ENCODE measurements at places on chromosomes 7 and 10. TPM values are rescaled to one million over a fixed set of nuclear protein-coding genes. Genes with fewer than 3 reads are reported as not detected.
A peak's percentile ranks its signal among the peaks of the same experiment; 100 is the strongest.

AOAH gene
- not detected for total RNA-seq

TUBAL3 gene
- not detected for total RNA-seq

C10orf62 gene
- total RNA-seq, result not detected

SLIT1 gene
- total RNA-seq, result not detected

DNA sequence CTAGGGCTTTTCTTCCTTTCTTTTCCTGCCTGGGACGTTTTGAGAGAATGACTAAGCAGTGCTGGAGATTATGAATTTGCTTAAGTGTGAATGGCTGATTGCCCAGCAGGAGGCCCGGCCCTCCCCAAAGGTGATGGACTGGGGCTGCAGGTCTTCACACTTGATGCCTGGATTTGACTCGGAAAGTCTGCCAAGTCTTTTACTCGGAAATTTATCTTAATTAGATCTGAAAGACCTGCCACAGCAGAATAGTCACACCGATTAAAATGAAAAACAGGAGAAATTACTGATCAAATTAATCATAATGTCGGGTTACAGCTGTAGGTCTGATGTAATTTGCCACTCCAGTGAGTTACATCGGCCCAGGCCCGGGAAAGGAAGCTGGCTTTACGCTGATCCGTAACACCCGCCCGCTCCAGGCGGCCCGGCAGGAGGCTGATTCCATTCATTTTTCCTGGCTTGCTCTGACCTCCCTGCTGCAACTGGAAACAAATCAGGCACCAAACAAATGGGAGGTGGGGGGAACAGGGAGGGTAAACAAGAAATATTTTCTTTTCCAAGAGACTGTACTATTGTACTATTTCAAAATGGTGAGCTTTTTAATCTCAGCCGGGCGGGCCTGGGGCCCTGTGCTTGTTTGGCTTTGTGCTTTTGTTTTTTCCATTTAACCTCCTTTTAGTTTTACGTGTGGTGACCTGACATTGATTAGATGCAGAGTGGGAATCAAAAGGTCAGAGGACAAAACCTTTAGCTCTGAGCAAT lies 212.4 kb upstream of the YAE1 start:
- peak overlapping the region; percentile 36 for H3K4me3 ChIP-seq
- DNase-seq, result no peak
- H3K4me1 ChIP-seq, result peaks cover 16% of the 10 kb centered on the region

DNA sequence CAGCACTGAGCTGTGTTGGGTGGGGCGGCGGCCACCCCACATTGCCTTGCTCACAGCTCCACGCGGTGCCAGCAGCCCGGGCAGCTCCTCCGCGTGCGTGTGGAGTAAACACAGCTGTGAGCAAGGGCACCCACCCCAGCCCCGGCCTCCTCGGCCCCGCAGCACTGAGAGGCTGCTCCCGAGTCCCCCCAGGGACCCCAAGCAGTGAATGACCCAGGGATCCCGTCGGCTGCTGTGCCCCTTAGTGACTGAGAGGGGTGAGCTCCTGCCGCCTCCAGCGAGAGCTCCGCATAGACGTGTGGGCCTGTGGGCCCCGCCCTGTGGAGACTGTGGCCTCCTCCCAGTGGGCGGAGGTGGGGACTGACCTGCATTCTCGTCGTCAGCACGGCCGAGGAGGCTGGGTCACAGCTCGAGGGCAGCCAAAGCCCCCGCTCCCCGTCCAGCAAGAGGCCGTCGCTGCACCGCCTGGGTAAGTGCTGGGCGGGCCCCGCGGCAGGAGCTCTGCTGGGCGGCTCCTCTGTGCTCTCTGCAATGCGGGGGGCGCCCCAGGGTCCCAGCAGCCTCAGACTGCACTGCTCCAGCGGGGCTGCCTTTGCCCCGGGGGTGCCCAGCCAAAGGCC lies 29.9 kb upstream of the UTF1 start:
- H3K4me3 ChIP-seq, result no peak overlapping the region
- no peaks in the 10 kb centered on the region for H3K4me1 ChIP-seq
- peaks cover 11% of the 10 kb centered on the region for H3K27me3 ChIP-seq

GRCh38 chr10:101028446-101029337 lies 2.2 kb downstream of the PDZD7 start:
- H3K27ac ChIP-seq, result no peak overlapping the region
- DNase-seq, result peak; percentile 75
- no peaks in the 10 kb centered on the region for H3K27me3 ChIP-seq
- H3K4me1 ChIP-seq, result peaks cover 20% of the 10 kb centered on the region
- no peak overlapping the region for H3K4me3 ChIP-seq
- H3K36me3 ChIP-seq, result no peaks in the 10 kb centered on the region

DNA sequence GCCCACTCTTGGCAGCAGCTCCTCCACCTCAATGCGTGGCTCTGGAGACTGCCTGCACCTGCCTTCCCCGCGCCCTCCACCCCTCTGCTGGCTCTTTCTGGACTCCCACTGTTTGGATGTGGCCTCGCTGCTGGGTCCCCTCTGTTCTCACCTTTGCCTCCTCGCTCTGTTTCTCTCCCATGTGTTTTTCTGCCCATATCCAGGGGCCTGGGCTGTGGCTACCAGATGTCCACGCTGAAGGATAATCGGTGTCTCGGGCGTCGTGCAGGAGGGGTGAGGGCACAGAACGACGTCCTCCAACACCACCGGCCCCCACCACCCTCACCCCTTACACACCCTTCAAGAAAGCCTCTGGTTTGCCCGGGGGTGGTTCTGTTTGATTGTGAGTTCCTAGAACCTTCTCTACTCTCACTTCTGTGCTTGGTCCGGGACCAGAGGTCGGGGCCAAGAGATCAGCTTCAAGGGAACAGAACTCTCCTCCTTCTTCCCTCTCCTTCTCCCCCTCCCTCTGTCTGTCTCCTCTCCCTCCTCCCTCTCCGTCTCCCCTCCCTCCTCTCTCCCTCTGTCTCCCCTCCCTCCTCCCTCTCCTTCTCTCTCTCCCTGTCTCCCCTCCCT lies 31.7 kb downstream of the AP5Z1 start:
- DNase-seq, result no peak
- no peak overlapping the region for H3K27ac ChIP-seq
- H3K4me3 ChIP-seq, result no peak overlapping the region

GRCh38 chr7:22548313-22548712 lies 48.3 kb upstream of the STEAP1B start:
- H3K4me1 ChIP-seq, result peaks cover 13% of the 10 kb centered on the region
- no peaks in the 10 kb centered on the region for H3K36me3 ChIP-seq

DNA sequence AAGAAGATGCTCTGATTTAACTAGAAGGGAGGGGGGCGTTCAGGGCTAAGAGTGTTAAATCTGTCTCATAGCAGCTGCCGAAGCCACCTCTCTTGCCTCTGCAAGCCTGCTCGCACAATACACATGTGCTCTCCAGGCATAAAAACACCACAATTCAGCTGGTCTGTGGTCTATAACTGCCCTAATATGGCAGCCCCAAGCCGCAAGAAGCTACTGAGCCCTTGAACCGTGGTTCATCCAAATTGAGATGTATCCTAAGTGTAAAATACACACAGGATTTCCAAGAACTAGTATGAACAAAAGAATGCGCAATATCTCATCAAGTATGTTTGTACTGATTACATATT lies 70.8 kb upstream of the FGFR2 start:
- DNase-seq, result no peak
- no peaks in the 10 kb centered on the region for H3K36me3 ChIP-seq
- peaks cover 14% of the 10 kb centered on the region for H3K4me1 ChIP-seq
- H3K4me3 ChIP-seq, result no peak overlapping the region
- H3K27me3 ChIP-seq, result no peaks in the 10 kb centered on the region
